ENCODE measurements at places on chromosomes 16 and 17.

DNA sequence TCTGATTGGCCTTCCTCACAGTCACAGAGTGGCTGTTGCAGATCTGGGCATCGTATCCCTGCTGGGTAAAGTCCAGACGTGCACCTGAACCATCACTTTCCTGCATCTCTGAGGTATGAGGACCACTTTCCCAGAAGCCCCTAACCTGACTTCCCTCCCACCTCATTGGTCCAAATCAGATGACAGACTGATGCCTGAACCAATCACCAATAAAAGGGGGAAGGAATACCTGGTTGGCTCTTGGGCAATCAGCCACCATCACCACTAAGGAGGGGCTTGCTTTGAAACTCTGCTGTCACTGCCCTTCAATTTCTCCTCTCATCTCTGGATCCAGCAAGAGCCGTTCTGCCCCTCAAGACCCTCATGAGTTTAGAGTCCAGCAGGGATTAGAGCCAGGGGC, 13.6 kb upstream of the WFDC1 start:
- DNase-seq, result peak; percentile 25

DNA sequence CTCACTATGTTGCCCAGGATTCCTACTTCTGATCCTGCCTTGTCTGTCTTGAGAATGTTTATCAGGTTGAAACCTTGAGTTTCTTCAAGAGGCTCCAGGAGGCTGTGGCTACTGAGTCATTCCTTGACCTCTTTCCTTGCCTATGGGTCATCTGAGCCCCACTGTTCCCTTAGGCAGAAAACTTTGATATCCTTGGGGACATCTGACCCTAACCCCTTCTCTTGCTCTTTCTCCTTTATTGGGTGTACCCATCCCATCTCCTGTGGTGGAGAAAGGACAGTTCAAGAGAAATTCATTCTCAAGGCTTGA, 12.5 kb downstream of the ARL4D start:
- DNase-seq, result no peak

DNA sequence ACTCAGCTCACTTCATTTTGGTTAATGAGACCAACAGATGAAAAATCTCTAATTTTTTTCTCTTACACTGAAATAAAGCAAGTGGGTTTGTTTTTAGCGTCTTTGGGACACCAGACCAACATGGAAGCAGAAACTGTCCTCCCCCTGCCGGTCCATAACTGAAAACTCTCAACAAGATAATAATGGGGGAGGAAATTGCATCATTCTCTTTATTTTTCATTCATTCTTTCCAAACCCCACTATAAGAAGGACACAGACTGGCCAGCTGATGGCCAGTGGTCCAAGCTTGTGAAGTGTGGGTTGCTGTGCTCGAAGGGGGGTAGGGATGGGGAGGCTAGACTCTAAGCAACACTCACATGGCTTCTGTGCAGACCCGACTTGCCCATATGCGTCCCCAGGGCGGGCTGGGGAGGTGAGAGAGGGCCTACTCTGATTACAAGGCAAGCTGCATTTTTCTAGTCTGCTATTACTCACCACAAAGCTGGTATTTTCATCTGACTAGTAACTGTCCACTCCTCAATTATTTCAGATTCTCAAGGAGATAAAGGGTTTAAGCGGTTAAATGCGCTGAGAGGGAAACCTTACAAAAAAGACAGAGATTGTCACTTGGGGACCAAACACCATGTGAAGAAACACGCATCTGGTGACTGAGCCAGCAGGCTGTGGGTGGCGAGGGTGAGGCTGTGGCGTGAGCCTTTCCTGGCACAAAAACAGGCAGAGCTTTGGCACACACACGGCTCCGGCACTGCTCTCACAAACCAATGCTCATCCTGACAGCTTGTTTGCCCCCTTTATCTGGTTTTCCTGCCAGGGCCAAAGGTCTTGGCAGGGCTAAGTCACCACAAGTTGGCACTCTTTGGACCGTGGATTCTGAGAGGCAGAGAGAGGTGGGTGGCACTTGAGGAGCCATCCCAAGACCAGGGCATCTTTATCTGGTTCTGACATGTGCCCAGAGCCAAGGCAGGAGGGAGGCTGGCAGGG, 38.2 kb downstream of the MARF1 start:
- DNase-seq, result no peak

- DNase-seq, result no peak
Observed at GRCh38 chr17:72574675-72575510, 454.1 kb downstream of the SOX9 start.

GRCh38 chr17:68199837-68200688, 47.8 kb upstream of the AMZ2 start:
- no peak for DNase-seq
